ENCODE measurements at places on chromosomes 7 and 10.

- DNase-seq, result no peak
These were observed 51.2 kb upstream of the CAMK2B start for GRCh38 chr7:44376429-44377133.

- DNase-seq, result peak; percentile 46
These were observed 29.6 kb downstream of the CASP7 start for GRCh38 chr10:113709221-113709838.

GRCh38 chr7:123282181-123282580 lies 82.4 kb upstream of the SLC13A1 start:
- no peak for DNase-seq

- no peak for DNase-seq
These were observed 499.0 kb downstream of the TCERG1L start for GRCh38 chr10:130812381-130813148.

GRCh38 chr10:13221572-13221971 lies 12.6 kb downstream of the UCMA start:
- no peak for DNase-seq

- no peak for DNase-seq
These were observed 16.8 kb downstream of the PDIA4 start for GRCh38 chr7:149011491-149011890.

DNA sequence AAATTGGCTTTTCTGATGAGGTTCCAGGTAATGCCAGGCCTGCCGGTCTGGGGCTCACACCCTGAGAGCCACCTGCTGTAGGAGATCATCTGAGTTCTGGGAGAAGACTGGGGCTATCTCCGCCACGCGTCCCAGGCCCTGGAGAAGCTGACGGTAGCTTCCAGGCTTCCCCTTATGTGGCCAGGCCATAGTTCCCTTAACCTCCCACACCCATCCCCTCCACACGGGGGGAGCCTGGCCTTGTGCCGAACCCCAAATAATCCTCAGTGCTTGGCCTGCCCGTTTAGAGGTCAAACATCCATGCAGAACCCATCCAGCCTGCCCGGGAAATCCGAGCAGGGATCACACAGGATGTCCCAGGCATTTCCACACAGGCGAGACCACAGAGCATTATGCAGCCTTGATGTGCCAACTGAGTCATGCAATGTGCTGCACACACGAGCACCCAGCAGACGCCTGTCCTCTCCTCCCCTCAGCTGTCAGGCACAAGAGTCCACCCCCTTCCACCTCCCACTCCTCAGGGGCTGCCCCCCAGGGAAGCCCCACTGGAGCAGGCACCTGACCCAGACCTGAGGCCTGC lies 176.2 kb downstream of the PRKAG2 start:
- DNase-seq, result no peak

DNA sequence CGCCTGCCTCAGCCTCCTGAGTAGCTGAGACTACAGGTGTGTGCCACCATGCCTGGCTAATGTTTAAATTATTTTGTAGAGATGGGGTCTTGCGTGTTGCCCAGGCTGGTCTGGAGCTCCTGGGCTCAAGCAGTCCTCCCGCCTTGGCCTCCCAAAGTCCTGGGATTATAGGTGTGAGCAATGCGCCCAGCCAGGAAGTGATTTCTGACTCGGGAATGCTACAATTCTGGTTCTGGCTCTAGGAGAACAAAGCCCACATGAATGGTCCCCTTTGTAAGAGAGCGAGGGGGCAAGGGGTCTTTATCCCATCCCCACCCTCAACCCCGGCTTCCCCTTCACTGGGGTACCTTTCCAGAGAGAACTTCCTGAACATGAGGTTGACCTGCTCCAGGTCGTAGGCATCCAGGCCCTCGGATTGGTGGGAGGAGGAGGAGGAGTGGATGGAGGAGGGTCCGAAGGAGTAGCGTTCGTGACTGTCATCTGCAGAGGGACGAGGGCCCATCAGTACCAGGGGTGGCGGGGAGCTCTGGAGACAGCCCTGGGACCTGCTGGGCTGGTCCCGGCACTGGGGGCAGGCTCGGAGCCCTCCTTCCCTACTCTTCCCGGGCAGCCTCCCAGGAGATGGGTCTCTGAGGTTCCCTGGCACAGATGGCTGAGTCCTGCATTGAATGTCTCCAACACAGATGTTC lies 79.9 kb upstream of the GNA12 start:
- no peak for DNase-seq

GRCh38 chr7:76509931-76510877 lies at the start of gene UPK3B:
Gene UPK3B, plus strand, starts transcription at chr7:76510552. Its CDS starts 101 bp downstream, at chr7:76510653.
- DNase-seq, result no peak

- peak; percentile 80 for DNase-seq
These were observed 95.7 kb downstream of the DNAJB6 start for GRCh38 chr7:157432541-157432956.

DNA sequence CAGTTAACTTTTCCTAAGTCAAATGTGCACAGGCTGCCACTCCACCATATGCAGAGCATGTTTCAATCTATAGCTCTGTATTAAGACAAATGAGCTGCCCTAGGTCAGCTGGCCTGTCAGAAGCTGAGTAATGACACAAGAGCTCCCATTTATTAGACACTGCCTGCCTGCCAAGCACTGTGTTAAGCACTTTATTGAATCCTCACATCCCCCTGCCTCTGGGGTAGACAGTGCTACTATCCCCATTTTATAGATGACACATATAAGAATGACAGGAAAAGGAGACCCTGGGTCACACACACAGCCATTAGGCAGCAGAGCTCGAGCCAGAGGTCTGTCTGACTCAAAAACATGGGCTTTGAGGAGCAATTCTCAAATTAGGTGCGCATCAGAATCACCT lies 179.8 kb upstream of the PDE1C start:
- no peak for DNase-seq

DNA sequence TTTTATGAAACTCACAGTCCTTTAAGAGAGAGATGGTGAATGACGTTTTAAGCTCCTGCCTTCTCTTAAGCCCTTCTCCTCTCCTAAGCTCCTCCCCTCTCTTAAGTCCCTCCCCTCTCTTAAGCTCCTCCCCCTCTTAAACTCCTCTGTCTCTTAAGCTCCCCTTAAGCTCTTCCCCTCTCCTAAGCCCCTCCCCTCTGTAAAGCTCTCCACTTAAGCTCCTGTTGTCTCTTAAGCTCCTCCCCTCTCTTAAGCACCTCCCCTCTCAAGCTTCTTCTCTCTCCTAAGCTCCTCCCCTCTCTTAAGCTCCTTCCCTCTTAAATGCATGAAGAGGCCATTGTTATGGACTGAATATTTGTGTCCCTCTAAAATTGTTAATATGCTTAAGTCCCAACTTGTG lies 1180.6 kb upstream of the AUTS2 start:
- no peak for DNase-seq

DNA sequence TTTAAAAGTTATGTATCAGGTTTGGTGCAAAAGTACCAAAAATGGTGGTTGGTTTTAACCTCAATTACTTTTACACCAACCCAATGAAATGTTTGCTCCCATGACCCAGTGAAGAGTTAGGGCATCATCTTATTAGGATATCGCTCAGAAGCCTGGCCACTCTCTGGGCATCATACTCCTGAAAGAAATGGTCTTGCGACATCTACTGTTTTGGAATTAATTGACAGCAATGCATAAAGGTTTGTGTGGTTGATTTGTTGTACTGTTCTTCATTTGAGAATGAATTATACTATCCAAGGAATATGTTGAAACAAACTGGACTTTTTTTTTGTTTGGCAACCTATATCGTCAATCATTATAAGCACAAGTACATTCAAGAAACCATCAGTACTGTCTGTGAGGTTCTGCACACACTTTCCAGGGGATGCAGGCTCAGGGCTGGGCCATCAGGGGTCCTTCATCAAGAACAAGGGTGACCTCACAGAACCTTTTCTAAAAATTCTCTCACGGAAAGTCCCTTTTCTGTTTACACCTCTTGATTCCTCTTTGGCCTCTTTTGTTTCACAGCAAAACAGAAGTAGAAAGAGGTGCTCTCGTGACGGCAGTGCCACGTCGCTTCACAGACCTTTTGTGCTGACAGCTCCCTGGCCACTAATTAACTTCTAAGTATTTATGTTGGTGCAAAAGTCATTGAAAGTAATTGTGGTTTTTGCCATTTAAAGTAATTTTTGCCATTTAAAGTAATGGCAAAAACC lies 117.2 kb upstream of the KLF6 start:
- no peak for DNase-seq

- DNase-seq, result no peak
These were observed 8.2 kb upstream of the PODXL start for GRCh38 chr7:131564640-131565039.

DNA sequence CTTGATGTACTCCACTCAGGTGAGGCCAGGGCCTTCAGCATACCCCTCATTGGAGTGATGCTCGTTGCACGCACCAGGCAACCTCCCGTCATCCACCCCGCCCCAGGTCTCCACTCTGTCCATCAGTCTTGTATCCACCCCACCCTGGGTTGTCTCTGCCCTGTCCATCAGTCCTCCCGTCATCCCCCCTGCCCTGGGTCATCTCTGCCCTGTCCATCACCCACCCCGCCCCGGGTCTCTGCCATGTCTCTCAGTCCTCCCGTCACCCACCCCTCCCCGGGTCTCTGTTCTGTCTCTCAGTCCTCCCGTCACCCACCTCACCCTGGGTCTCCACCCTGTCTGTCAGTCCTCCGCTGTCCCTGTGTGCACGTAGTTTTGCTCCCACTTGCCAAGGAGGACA lies 59.9 kb downstream of the WDR37 start:
- no peak for DNase-seq

- no peak for DNase-seq
These were observed 293.3 kb upstream of the LRRN3 start for GRCh38 chr7:110797656-110798055.

- DNase-seq, result no peak
These were observed 41.6 kb upstream of the FHIP2A start for GRCh38 chr10:114779803-114780576.

DNA sequence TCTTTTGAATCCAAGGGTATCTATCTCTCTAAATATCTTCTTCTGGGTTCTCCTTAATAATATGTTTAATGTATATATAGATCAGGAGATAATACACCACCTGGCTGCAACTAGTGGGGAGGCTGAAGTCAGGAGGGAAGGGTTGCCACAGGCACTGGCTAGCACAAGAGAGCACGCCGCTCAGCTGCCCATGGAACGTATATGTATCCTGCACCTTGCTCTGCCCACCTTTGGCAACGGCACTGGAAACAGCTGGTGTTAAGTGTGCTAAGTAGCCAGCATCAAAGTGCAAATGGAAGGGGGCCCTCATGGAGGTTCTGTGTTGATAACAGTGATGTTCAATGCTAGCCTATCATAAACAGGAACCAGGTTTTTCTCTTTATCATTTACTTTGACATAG lies 49.8 kb upstream of the FAM133B start:
- no peak for DNase-seq

DNA sequence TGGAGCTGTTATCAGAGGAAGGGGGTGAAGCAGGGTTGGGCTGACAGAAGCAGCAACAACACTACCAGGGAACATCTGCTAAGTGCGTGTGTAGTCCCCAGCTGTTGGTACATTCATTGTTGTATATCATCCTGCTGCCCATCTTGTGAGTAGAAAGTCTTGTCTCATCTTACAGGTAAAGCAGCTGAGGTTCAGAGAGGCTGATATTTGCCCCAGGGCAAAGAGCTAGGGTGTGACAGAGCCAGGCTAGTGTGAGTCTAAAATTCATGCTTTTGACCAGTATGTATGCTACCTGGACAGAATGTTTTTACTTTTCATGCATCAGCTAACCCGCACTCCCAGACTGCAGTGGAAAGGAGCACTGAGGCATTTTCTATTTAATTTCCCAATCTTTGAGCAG lies 221.6 kb downstream of the STK31 start:
- DNase-seq, result no peak

GRCh38 chr10:7969623-7970022 lies 84.9 kb upstream of the GATA3 start:
- DNase-seq, result no peak

DNA sequence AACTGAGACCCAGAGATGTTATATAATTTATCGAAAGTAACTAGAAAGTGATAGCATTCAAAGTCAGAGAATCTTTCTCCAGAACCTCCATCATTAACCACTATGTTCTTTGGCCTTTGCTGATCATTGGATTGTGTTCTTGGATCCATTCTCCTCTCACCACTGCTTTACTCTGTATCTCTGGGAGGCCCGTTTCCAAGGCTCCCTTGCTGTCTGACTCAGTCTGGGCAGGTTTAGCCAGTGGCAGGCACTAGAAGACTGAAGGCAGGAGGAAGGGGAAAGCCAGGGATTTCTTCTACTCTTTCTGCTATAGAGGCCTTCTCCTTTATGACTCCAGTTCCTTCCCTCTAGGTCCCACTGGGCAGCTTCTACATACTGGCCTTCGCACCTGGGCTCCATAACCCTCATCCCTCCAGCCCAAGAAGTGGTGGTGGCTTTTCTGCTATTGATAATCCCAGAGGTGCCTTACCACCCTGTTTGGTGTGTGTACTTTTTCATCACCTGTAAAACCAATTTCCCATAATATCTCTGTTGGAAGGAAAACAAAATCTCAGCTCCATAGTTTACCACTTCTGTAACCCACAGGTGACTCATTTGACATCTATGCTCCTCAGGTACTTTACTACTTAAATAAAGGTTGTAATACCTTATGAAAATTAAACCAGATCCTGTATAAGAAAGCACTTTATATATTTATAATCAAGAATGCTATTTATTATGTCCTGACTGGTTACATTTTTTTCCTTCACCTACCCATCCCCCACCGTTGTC lies 36.0 kb downstream of the BCAP29 start:
- DNase-seq, result no peak

GRCh38 chr10:124002391-124003069 lies 90.9 kb downstream of the CHST15 start:
- DNase-seq, result no peak

DNA sequence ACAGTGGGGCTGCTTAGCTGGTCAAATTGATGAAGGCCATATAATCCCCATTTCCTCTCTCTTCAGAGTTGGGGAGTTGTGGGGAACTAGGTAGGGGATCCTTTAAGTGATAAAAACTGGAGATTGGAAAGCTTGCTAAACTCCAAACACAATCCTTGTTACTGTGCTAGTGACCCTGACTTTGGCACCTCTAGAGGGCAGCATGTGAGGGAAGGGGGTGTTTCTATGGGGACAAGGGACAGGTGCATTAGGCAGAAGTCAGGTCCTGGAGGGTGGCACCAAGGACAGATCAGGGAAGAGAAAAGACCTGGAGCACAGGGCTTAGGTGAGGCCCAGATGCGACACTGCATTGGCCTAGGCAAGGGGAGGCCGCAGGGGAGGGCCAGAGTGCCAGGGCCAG lies 66.9 kb downstream of the CDHR3 start:
- no peak for DNase-seq

DNA sequence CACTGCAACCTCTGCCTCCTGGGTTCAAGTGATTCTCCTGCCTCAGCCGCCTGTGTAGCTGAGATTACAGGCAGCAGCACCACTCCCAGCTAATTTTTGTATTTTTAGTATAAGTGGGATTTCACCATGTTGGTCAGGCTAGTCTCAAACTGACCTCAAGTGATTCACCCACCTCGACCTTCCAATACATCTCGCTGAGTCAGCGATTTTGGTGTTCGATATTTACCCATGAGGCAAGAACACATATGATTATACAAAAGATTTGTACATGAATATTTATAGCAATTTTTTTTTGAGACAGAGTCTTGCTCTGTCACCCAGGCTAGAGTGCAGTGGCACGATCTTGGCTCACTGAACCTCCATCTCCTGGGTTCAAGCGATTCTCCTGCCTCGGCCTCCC lies 19.8 kb downstream of the PNLIP start:
- DNase-seq, result no peak

Data from NCI-H748 treated with DMSO at 0.1 percent for 48 hours (cell line).